COR-L47 (cell line): ENCODE measurements at places on chromosomes 2 and 18.
A peak's percentile ranks its signal among the peaks of the same experiment; 100 is the strongest.

- peak; percentile 31 for DNase-seq
Measured at GRCh38 chr18:77032181-77032701, 100.3 kb downstream of the MBP start.

GRCh38 chr2:233245406-233245805 is 6.1 kb upstream of the ATG16L1 start:
- no peak for DNase-seq

GRCh38 chr2:176813621-176814049 is 399.0 kb upstream of the HNRNPA3 start:
- no peak for DNase-seq

- DNase-seq: no peak
Measured at GRCh38 chr2:35081001-35081621, 1274.5 kb upstream of the CRIM1 start.

GRCh38 chr2:238174701-238175100 is 15.9 kb downstream of the ERFE start:
- no peak for DNase-seq

GRCh38 chr2:239726091-239726591 is 299.0 kb downstream of the NDUFA10 start:
- DNase-seq: no peak
